ENCODE measurements at places on chromosomes 1 and 21. TPM values are rescaled to one million over a fixed set of nuclear protein-coding genes. Genes with fewer than 3 reads are reported as not detected.
A peak's percentile ranks its signal among the peaks of the same experiment; 100 is the strongest.

- H3K4me3 ChIP-seq, result no peak overlapping the region
- H3K4me1 ChIP-seq, result no peaks in the 10 kb centered on the region
- no peaks in the 10 kb centered on the region for H3K27me3 ChIP-seq
These were observed 45.8 kb downstream of the ARHGEF11 start for GRCh38 chr1:156999596-157000320.

DNA sequence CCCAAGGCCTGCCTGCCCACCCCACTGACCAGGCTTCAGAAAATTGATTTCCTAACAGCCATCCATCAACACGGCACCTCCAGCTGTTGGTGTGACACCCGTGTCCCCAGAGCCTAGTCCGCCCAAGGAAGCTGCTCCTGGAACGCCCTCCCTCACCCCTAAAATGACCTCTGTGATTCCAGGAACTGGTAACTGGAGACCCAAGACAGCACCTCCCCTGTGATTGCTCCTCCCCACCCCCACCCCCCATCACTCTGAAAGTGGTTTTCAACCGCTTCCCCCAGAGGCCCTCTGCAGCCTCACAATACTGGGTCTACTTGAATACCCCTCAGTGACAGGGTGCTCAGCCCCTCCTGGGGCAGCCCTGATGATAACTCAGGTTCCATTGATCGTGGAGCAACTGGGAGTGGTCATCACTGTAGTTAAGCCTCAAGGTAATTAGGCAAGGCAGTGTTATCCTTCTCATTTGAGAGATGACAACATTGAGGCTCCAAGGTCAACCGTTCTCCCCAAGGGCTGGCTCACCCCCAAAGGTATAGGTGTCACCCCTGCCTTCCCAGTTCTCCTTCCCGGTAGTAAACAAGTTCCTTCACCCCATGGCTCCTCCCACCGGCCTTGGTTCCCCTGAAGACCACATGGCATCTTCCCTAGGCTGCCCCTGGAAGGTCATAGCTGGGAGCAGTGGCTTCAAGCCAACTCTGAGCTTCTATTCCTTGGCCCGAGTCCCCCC is 52.0 kb downstream of the TAS1R2 start:
- no peak overlapping the region for H3K4me3 ChIP-seq
- no peaks in the 10 kb centered on the region for H3K4me1 ChIP-seq
- H3K27ac ChIP-seq, result no peak overlapping the region
- H3K27me3 ChIP-seq, result no peaks in the 10 kb centered on the region

DNA sequence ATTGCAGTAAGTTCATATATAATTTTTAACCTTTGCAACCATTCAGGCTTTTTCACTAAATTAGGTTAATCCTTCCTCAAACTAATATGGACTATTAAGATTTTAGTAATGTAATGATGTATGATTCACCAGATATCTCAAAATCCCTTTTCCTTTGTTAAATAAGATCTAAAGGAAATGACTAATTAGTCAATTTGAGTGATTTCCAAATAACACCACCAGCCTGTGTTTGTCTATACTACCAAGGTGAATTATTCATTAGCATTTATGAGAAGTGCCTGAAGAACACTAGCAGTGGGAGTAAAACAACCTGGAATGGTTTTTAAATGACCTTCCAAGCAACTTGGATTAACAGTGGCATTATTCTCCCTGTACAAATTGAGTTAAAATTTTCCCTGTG is 670.6 kb upstream of the PKN2 start:
- no peaks in the 10 kb centered on the region for H3K27me3 ChIP-seq
- DNase-seq, result no peak
- H3K36me3 ChIP-seq, result no peaks in the 10 kb centered on the region
- no peak overlapping the region for H3K4me3 ChIP-seq
- no peak overlapping the region for H3K27ac ChIP-seq

- no peak overlapping the region for H3K4me3 ChIP-seq
- DNase-seq, result no peak
- H3K27ac ChIP-seq, result no peak overlapping the region
- H3K4me1 ChIP-seq, result no peaks in the 10 kb centered on the region
- H3K36me3 ChIP-seq, result no peaks in the 10 kb centered on the region
These were observed 168.4 kb upstream of the CACNA1E start for GRCh38 chr1:181314959-181315358.

DNA sequence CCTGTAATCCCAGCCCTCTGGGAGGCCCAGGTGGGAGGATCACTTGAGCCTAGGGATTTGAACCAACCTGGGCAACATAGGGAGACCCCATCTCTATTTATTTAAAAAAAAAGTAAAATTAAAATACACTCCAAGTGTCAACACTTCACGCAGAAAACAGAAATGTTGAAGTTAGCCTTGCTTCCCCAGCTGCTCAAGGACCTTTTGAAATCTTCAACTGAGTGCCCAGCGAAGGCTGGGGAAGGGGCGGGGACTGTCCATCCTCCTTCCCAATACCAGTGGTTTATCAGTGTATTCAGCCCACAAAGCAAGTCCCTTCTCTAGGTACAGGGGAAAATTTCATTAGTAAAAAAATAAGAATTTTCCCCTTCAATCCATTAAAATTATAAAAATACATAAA is 2.2 kb upstream of the DNAJC28 start:
- no peak overlapping the region for H3K27ac ChIP-seq
- H3K4me1 ChIP-seq, result peaks cover 8% of the 10 kb centered on the region
- no peak overlapping the region for H3K4me3 ChIP-seq
- no peak for DNase-seq

- no peaks in the 10 kb centered on the region for H3K36me3 ChIP-seq
- H3K4me3 ChIP-seq, result no peak overlapping the region
- H3K4me1 ChIP-seq, result no peaks in the 10 kb centered on the region
These were observed 110.5 kb upstream of the SERBP1 start for GRCh38 chr1:67540733-67541125.

- peak overlapping the region; percentile 28 for H3K27ac ChIP-seq
- peak; percentile 53 for DNase-seq
- H3K36me3 ChIP-seq, result no peaks in the 10 kb centered on the region
- H3K4me1 ChIP-seq, result peaks cover 44% of the 10 kb centered on the region
These were observed 4.1 kb upstream of the TRAF3IP3 start for GRCh38 chr1:209751627-209752231.

DNA sequence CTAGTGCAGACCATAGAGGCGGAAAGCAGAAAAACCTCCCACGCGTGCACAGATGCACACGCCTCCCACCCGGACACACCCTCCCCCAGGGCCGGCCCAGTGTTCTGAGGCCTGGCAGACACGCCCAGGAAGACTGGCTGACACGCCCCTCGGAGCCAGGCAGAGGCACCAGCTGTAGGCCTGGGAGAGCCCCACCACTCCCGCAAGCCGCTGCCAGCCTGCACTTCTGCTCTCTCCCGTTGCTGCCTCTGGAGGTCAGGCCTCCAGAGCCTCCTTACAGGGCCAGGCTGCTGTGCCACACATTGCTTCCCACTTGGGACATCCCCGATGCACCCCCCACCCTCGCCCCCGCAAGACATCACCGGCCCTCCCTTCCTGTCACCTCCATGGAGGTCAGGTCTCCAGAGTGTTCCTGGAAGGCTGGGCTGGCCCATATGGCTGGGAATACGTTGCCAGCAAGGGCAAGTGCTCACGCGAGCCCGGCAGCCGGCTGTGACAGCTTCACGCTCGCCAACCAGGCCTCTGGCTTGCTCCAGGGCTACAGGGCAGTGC is 40.4 kb downstream of the CASZ1 start:
- H3K27me3 ChIP-seq, result no peaks in the 10 kb centered on the region
- no peaks in the 10 kb centered on the region for H3K36me3 ChIP-seq
- H3K27ac ChIP-seq, result no peak overlapping the region
- H3K4me1 ChIP-seq, result peaks cover 5% of the 10 kb centered on the region

DNA sequence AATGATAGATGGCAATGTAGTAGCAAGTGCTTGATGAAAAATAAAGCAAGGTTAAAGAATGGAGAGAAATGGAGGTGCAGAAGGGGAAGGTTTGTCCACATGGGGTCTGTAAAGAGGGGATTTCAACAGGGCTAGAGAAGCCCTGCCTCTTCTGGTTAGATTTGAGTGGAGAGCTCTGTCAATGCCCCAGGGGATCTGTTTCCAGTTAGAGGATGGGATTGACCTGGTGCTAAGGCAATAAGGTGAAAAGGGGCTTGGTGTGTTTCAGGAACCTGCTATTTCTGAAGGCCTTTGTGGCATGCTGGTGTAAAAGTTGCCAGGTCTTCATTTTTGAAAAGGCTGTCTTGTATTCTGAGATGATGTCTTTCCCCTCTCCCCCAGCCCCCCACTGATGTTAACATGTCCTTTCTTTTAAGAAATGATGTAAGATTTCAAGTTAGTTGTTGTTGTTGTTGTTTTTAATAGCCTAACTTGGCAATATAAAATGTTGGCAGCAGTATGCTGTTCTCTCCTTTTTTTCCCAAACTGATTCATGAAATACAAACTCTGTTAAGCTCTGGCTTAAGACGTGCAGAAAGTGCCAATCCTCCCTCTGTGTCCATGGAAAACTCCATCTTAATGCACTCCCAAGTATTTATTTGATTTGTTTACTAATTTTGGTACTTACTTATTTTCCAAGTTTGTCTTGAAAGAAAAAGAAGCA is 370.3 kb upstream of the ADGRL2 start:
- no peak overlapping the region for H3K27ac ChIP-seq
- no peaks in the 10 kb centered on the region for H3K27me3 ChIP-seq
- DNase-seq, result no peak
- H3K4me3 ChIP-seq, result no peak overlapping the region
- no peaks in the 10 kb centered on the region for H3K4me1 ChIP-seq
- H3K36me3 ChIP-seq, result no peaks in the 10 kb centered on the region

DNA sequence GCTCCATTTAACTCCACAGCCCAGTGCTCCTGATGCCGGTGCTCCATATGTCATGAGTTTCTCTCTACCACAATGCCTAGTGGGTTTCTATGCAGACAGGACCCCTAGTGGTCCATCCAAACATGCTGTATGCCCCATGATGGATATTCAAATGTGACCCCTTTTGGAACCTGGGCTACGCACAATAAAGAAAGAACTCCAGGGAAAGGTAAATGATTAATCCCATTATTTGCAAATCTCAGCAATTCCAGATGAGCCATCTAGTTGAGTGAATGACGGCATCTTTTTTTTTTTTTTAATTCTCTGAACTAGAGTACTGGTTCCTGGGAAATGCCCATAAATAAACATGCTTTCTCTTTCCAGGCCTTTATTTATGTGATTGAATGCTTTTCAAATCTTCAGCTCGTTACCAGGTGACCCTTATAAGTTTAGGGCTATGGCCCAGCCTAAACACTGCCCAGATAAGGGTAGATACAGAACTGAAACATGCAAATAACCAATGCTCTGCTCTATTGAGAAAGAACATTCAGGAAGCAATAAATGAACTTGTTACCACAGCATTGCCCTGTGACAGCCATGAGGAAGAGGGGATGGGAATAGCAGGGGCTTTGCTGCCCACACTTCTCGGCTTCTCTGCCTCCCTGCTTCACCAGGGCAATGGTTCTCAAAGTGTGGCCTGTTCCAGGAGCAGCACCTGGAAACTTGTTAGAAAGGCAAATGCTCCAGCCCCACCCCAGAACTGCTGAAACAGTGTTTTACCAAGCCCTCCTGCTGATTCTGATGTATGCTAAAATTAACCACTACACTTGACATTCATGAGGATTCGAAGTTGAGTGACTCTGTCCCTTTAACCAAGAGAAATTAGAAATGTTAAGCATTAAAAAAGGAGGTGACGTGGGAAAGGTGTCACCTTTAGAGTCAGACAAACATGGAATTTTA is 151.7 kb downstream of the SEC16B start:
- H3K4me3 ChIP-seq, result no peak overlapping the region
- no peak overlapping the region for H3K27ac ChIP-seq
- H3K4me1 ChIP-seq, result no peaks in the 10 kb centered on the region
- no peaks in the 10 kb centered on the region for H3K27me3 ChIP-seq

DNA sequence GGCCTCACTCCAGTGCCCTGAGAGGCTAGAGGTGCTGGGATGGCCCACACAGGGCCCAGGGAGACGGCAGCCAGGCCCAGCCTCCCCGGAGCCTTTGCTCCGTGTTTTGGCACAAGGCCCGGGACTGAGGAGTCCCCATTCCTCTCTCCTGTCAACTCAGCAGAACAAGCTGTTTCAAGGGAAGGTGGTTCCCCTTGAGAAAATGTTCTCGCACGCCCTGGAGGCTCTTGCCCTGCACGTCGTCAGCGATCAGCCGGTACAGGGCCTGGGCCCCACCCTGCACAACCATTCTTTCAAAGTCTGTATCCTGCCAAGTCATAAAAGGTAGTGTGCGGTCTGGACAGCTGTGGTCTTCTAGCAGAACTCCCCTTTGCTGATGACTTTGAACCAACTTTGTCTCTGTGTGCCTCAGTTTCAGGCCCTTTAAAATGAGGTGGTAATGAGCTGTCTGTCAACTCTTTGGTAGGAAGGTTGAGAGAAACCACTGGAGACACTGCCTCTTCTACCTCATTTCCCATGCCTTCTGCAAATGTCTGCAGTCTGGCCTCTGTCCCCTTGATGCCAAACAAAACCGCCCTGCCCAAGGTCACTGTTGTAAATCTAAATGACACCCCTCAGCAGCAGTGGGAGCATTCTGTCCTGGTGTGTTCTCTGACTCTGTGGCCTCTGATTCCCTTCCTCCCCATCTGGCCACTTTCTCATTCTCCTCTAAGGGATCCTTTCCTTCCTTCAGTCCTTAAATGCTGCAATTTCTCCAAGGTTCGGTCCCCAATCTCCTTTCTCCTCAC is 138.6 kb upstream of the JUN start:
- no peak overlapping the region for H3K27ac ChIP-seq
- H3K4me3 ChIP-seq, result no peak overlapping the region
- no peaks in the 10 kb centered on the region for H3K27me3 ChIP-seq

DNA sequence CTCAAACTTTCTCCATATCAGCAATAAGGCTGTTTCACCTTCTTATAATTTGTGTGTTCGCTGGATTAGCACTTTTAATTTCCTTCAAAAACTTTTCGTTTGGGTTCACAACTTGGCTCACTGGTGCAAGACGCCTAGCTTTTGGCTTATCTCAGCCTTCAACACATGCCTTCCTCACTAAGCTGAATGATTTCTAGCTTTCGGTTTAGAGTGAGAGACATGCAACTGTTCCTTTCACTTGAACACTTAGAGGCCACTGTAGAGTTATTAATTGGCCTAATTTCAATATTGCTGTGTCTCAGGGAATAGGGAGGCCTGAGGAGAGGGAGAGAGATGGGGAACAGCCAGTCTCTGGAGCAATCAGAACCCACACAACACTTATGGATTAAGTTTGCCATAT is 41.2 kb upstream of the IFNLR1 start:
- H3K27me3 ChIP-seq, result no peaks in the 10 kb centered on the region
- no peak for DNase-seq
- no peaks in the 10 kb centered on the region for H3K36me3 ChIP-seq
- H3K4me1 ChIP-seq, result no peaks in the 10 kb centered on the region
- no peak overlapping the region for H3K27ac ChIP-seq
- H3K4me3 ChIP-seq, result no peak overlapping the region

- no peak for DNase-seq
- no peak overlapping the region for H3K4me3 ChIP-seq
- no peaks in the 10 kb centered on the region for H3K36me3 ChIP-seq
- H3K27ac ChIP-seq, result no peak overlapping the region
- no peaks in the 10 kb centered on the region for H3K27me3 ChIP-seq
These were observed 54.5 kb upstream of the IGSF5 start for GRCh38 chr21:39690454-39690853.

GRCh38 chr1:110783292-110783918 is 89.5 kb upstream of the CD53 start:
- peak; percentile 28 for DNase-seq
- H3K4me1 ChIP-seq, result peaks cover 30% of the 10 kb centered on the region
- no peak overlapping the region for H3K4me3 ChIP-seq
- no peaks in the 10 kb centered on the region for H3K36me3 ChIP-seq
- no peak overlapping the region for H3K27ac ChIP-seq

KCNE2 gene
- 0.60 TPM for total RNA-seq

SRM gene
- 23.9 TPM for total RNA-seq

CITED4 gene
- total RNA-seq, result 7.7 TPM

NGF gene
- not detected for total RNA-seq

TFF1 gene
- not detected for total RNA-seq

RGS4 gene
- not detected for total RNA-seq

All from natural killer cell (primary cell).